NCI-H2107 (cell line): ENCODE measurements at places on chromosomes 7 and 10.

GRCh38 chr7:74373536-74373935 is 80.2 kb upstream of the GTF2IRD1 start:
- DNase-seq, result no peak

DNA sequence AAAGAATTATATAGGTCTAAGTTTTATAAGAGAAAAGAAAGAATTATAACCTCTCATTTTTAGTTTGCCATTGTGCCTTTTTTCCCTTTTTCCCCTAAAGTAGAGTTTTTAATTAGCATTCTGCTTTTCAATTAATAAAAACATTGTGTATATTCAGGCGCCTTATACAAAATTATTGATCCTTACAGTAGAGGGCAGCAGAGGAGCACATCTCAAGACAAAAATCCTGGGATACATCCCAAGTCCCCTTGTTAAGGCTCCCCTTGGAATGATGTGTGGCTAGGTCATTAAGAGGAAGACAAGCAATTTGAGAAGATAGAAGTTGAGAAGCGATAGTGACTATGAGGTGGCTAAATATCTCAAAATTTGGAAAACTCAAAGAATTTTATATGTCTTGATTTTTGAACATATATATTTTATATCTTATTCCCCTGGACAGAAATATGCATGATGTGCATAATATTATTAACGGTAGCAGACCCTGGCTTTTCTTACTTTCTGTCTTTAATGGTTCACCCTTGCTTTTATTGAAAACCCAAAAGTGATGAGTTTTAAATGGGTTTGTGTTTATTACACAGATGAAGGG is 19.1 kb upstream of the TPK1 start:
- no peak for DNase-seq

- DNase-seq, result no peak
These were observed 102.4 kb downstream of the EXOC4 start for GRCh38 chr7:133355325-133355708.

DNA sequence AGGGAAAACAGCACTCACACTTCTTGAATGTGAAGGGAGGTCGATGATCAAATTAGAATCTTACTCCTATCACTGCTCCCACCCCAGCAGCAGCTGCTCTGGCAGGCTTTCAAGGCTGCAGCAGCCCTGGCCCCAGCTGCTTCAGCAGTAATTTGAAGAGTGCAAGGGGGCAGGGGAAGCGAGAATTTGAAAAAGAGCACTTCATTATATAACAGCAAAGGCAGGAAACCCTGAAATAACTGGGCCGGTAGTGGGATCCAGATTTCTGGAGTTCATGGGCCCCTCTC is 44.9 kb downstream of the MYPN start:
- DNase-seq, result peak; percentile 0

DNA sequence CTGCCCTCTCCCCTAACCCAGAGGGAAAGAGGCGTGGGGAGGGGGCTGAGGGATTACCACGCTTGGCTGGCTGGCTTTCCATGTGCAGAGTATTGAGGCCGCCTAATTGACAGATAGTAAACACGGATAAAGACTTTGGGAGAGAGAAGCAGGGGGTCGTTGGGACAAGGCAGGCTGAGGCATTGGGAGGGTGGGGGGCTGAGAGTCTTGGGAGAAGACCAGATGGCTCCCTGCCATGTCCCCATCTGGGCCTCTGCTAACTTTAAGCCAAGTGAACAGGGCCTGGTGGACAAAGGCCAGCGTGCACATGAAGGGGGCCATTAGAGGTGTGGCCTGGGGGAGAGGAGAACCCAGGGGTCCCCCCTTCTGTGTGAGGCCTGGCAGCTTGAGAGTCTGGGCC is 55.4 kb upstream of the MXI1 start:
- no peak for DNase-seq

DNA sequence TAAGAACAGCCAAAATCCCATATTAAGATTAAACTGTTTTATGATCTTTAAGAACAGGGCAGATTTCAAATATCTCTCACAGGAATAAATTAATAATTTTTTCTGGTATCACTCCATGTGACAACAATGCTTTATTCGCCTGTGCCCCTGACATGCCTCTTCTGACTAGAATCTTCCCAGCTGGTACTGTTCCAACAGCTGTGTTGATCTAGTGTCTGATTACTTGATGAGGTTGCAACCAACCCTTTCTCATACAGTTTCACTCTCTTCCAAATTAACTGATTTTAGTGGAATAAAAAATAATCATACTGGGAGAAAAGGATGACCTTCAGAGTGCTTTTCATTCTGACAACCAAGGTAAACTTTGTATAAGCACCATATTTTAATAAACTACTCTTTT is 151.9 kb downstream of the CHRM2 start:
- no peak for DNase-seq

GRCh38 chr7:4775848-4776623 is 613 bp downstream of the AP5Z1 start:
- DNase-seq, result no peak

GRCh38 chr7:148110097-148110868 is 480.3 kb upstream of the C7orf33 start:
- DNase-seq, result no peak

GRCh38 chr10:61592581-61592980 is 70.1 kb upstream of the CABCOCO1 start:
- no peak for DNase-seq

- DNase-seq, result no peak
These were observed 445.1 kb upstream of the ZMIZ1 start for GRCh38 chr10:78623578-78624215.

DNA sequence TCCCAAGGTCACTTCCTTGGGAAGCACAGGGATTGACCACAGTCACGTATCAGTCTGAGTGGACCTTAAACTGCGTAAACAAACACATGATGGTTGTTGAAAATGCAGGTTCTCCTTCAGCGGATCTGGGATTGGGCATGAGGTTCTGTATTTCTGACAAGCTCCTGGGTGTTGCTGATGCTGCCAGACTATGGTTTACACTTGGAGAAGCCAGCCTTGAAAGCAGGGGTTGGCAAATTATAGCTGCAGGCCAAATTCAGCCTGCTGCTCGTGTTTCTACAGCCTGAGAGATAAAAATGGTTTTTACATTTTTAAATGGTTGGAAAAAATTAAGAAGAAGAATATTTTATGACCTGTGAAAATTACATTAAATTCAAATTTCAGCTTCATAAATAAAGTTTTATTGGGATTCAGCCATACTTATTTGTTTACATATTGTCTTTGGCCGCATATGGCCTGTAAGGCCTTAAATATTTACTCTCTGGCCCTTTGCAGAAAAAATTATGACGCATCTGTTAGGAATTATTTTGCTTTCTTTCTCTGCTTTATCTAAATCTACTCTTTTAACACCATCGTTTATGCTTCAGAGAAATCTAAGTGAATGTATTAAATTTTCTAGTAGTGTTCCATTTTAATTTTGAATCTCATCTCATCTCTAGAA is 109.6 kb downstream of the SH2D4B start:
- no peak for DNase-seq

DNA sequence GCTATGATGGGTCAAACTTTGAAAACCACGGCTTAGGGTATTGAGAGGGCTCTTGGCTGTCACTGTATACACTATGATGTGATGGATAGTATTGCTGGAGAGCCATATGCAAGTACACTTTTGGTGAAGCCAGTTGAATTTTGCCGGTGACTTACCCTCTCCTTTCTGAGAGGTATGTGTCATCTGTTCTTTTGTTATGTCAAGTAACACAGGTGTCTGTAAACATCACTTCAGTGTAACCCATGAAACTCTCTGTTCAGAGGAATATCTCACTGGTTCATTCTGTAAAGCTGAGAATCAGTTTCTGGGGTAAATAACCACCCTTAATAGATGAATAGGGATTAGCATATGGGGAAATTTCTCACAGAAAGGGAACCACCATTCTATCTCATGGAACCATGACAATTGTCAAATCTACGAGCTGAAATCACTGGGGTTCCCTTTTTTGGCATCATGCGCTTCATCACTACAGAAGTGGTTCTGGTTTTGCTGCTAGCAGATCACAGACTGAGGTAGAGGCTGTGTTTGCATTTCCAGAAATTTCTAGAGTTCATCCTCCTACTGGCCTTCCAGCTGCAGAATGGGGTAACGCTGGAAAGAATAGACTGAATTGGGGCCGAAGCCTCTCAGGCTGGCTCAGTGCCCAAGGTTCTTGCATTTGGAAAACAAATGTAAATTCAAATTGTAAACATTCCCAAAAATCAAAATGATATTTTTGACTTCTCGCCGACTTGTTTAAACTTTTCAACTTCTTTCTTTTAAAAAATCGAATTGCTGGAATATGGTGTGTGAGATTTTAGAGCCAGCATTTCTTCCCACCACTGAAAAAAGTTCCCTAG is 83.3 kb upstream of the CREB5 start:
- no peak for DNase-seq

DNA sequence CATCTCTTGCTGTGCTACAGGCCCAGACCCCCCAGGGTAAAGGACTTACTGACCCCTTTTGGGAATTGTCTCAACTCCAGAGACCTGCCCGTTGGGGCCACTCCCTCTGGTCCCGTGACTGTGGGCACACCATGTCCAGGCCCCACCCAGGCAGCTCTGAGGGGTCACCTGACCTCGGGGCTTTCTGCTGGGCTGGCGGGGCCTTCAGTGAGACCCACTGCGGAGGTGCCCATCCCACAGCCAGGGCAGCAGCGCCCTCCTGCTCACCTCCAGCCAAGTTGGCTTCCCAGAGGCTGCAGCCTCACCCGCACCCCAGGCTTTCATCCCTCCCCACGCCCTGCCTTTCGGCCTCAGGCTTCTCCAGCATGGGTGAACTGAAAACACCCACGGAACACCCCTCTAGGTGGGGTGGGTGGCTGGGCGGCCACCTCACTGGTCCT is 147.2 kb downstream of the DNAJB6 start:
- no peak for DNase-seq

GRCh38 chr7:91852263-91852741 is 28.2 kb downstream of the MTERF1 start:
- no peak for DNase-seq

- DNase-seq, result no peak
These were observed 126.7 kb upstream of the PRSS58 start for GRCh38 chr7:142384493-142384922.

GRCh38 chr10:90089719-90090118 is 388.3 kb downstream of the KIF20B start:
- DNase-seq, result no peak

GRCh38 chr7:154906201-154906600 is 96.7 kb downstream of the PAXIP1 start:
- DNase-seq, result no peak

GRCh38 chr7:94425546-94425945 is 30.9 kb downstream of the COL1A2 start:
- DNase-seq, result no peak

DNA sequence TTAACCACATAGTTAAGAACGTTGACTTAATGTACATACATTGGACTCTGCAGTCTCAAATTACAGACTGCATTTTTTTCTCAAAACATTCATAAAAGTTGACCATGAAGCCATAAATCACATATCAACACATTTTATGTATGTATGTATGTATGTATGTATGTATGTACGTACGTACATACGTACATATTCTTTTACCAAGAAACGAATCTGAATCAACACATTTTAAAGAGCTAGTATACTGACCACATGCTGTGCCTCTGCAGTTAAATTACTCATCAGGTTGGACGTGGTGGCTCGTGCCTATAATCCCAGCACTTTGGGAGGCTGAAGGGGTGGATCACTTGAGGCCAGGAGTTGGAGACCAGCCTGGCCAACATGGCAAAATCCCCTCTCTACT is 105.8 kb downstream of the GPR158 start:
- no peak for DNase-seq

DNA sequence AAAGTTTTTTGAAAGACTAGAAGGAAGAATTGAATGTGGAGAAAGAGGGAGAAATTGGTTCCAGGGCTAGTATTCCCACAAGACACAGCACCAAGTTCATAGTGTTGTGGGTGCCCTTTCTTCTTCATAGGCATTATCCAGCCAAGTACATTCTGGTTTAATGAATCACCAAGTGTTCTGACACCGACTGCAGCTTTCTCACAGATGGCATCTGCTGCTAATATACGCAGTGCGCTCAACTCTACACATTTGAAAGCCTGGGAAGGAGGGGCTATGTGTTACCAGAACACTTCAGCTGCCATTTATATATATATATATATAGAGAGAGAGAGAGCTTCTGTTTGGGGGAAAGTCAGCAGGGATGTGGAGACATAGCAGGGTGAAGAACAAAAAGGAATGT is 1168.4 kb downstream of the GATA3 start:
- no peak for DNase-seq

GRCh38 chr10:101123815-101124617 is 7.1 kb upstream of the TLX1 start:
- no peak for DNase-seq

DNA sequence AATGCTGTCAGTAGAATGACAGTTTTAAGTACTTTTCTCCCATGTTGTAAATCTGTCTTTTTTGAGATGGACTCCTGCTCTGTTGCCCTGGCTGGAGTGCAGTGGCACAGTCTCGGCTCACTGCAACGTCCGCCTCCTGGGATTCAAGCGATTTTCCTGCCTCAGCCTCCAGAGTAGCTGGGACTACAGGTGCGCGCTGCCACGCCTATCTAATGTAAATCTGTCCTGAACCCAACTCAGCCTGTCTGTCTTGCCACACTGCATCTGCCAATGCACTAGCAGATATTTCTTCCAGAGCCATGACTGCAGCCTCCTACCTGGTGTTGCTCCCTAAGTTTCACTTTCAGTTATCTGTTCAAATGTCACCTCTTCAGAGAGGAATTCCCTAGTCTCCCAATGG is 264.1 kb downstream of the PHF14 start:
- DNase-seq, result no peak

GRCh38 chr7:80929619-80930018 is 10.8 kb upstream of the SEMA3C start:
- no peak for DNase-seq

- no peak for DNase-seq
These were observed 797 bp upstream of the NKX2-3 start for GRCh38 chr10:99531696-99532593.

GRCh38 chr7:141366091-141366621 is 185.1 kb upstream of the AGK start:
- DNase-seq, result no peak

DNA sequence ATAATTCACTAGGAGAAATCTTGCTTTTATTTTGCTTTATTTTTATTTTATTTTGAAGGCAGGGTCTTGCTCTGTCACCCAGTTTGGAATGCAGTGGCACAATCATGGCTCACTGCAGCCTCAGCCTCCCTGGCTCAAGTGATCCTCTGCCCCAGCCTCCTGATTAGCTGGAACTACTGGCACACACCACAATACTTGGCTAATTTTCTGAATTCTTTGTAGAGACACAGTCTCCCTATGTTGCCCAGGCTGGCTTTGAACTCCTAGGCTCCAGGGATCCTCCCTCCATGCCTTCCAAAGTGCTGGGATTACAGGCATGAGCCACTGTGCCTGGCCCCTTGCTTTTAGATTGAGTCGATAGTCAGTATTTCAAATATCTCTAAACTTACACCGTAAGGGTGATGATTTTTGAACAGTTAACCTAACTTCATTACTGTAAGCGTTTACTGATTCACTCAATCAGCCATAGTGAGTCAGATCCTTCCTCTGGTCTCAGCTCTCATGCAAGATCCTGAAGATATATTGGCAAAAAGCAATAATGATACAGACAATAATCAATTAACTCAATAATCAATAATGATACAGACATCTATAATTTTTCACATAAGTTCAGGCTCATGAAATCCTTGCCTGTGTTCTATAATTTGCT is 239.5 kb downstream of the KIAA1217 start:
- no peak for DNase-seq

- DNase-seq, result peak; percentile 3
These were observed 119.4 kb downstream of the GNAT3 start for GRCh38 chr7:80392229-80393169.

- DNase-seq, result no peak
These were observed 98.5 kb upstream of the KDM7A start for GRCh38 chr7:140275069-140275965.

GRCh38 chr7:106152313-106152665 is 40.2 kb upstream of the SYPL1 start:
- DNase-seq, result no peak
